ENCODE measurements at places on chromosomes 13 and 19.

GRCh38 chr19:48999481-49000325, 6.0 kb downstream of the RUVBL2 start:
- DNase-seq, result no peak

- no peak for DNase-seq
These were observed 4.3 kb downstream of the CEBPG start for GRCh38 chr19:33377586-33378475.

- no peak for DNase-seq
These were observed 180.6 kb upstream of the MIR17HG start for GRCh38 chr13:91166714-91167511.

DNA sequence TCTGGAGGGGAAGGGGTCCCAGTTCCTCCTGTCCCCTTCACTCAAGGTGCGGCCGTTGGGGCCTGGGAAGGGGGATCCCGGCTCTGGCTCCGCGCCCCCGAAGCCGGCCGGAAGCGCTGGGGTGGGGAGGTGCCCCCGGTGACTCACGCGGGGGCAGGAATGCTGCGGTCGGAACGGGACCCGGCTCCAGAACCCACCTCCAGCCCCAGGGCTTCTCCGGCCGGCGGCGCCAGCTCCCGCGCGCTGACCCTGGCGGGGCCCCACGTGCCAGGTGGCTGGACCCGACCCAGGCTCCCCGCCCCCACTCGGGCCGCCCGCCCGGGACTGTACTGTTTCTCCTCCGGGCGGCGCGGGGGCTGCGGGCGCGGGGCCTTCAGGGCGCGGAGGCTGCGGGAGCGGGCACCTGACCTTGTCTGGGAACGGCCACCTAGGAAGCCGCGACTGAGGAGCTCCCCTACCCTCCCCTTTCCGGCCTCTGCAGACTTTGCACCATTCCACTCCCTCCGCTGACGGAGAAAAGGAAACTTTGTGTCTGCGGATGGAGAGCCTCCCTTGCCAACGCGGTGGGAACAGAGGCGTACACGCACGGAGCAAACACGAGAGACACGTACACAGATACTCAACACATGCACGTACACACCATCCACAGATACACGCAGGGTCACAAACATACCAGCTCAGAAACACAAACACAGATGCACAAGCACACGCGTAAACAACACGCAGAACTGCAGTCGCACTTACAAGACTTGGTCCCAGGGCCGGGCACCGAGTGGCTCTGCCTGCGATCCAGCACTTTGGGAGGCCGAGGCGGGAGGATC, 7.2 kb downstream of the AXL start:
- peak; percentile 85 for DNase-seq

DNA sequence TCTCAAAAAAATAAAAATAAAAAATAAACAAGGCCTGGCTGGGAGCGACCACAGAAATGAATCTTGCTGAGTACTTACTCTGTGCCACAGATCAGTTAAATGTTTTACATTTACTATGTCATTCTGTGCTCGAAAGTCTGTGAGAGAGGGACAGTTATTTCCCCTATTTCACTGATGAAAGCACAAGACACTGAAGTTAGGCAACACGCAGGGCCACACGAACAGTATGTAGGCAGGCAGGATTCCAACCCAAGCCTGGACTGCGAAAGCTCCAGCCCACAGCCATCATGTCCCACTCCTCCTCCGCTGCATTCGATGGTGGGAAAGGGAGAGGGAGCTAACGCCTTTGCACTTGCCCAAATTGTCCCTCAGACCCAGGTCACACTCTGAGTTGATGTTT, 34.2 kb downstream of the RUBCNL start:
- no peak for DNase-seq

GRCh38 chr19:29685326-29685725, 20.1 kb downstream of the PLEKHF1 start:
- no peak for DNase-seq

DNA sequence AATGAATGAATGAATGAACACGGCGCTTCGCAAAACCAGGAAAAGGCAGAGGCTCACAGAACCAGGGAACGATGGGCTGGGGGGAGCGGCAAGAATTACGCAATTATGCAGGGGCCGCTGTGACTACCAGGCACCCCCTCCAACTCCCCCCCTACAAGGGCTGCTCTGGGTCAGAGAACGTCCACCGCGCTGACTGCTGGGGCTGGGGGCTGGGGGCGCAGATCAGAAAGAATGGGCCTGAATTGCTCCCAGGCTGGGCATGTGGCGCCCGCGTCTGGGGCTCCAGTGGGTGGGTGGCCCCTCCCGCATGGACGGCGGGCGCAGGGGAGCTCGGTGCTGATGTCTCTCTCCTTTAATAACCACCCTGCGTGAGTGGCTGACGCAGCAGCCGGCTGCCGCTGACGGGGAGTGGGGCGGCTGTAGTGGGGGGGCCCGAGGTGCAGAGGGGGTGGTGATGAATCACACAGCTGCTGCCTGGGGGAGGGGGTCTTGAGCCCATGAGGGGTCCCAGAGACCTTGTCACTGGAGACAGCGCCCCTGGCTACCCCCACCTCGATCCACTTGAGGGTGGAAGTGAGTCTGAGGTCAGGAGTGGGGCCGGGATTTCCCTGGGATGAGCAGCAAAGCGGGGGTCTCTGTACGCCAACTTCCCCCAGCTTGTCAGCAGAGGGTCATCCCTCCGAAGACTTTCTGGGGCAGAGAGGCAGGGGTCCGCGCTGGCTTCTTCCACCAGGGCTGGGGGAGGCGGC, 1.5 kb upstream of the CIRBP start:
- DNase-seq, result no peak

Measured in muscle of back (tissue), 13 donors.